ENCODE measurements at places on chromosomes 11 and 22.

- DNase-seq: peak; percentile 8
These were observed 37.8 kb downstream of the PAMR1 start for GRCh38 chr11:35487532-35488078.

DNA sequence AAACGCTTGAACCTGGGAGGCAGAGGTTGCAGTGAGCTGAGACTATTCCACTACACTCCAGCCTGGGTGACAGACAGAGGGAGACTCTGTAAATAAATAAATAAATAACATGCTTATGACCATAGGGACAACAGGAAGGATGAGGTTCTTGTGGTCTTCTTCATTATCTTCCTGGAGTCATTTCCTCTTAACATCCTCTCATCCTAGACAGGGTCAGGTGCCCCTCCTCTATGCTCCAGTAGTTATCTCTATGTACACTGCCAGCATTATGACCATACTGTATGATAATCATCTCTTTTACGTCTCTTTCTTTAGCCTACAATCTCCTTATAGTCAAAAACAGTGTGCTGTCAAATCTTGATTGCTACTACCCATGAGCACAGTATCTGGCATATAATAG, 17.7 kb downstream of the RAB30 start:
- DNase-seq: no peak

GRCh38 chr11:30025396-30026139, 8.7 kb upstream of the KCNA4 start:
- DNase-seq: no peak

GRCh38 chr22:26323013-26323412, 106.0 kb upstream of the ASPHD2 start:
- DNase-seq: no peak

- DNase-seq: no peak
These were observed 11.9 kb downstream of the SNX19 start for GRCh38 chr11:130904380-130904779.

DNA sequence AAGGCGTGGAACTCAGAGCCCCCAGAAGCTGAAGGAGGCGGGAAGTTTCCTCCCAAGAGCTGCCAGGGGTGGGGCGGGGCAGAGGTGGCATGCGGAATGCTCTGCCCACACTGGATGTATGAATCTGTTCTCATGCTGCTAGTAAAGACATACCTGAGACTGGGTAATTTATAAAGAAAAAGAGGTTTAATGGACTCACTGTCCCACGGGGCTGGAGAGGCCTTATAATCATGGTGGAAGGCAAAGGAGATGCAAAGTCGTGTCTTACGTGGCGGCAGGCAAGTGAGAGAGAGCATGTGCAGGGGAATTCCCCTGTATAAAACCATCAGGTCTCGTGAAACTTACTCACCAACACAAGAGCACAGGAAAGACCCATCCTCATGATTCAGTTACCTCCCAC, 57.6 kb downstream of the SMIM38 start:
- DNase-seq: peak; percentile 51

- no peak for DNase-seq
These were observed 679 bp downstream of the SPCS2 start for GRCh38 chr11:74949753-74950137.

DNA sequence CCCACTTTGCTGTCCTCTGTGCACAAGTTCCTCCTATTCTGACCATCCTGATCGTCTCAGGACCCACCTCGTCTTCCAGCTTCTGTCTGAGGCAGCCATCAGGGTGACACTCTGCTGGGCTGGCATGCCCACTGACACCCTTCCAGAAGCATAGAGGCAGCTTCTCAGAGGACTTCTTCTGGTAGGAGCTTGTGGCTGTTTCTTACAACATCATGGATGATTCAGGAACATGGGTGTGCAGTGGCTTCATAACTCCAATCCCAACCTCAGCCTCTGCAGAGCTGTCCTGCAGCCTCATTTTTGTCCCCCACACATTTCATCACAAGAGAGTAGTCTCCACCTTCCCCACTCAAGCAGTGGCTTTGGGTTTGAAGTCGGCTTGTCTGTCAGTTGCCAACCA, 20.9 kb upstream of the CTR9 start:
- DNase-seq: no peak

- DNase-seq: no peak
These were observed 54.4 kb downstream of the SLC17A6 start for GRCh38 chr11:22392561-22392960.

- DNase-seq: peak; percentile 32
These were observed 700 bp upstream of the STX3 start for GRCh38 chr11:59754494-59754858.

- DNase-seq: no peak
These were observed 1327.9 kb downstream of the TBC1D22A start for GRCh38 chr22:48090332-48090672.

- no peak for DNase-seq
These were observed 16.6 kb downstream of the GDPD5 start for GRCh38 chr11:75509020-75509720.

DNA sequence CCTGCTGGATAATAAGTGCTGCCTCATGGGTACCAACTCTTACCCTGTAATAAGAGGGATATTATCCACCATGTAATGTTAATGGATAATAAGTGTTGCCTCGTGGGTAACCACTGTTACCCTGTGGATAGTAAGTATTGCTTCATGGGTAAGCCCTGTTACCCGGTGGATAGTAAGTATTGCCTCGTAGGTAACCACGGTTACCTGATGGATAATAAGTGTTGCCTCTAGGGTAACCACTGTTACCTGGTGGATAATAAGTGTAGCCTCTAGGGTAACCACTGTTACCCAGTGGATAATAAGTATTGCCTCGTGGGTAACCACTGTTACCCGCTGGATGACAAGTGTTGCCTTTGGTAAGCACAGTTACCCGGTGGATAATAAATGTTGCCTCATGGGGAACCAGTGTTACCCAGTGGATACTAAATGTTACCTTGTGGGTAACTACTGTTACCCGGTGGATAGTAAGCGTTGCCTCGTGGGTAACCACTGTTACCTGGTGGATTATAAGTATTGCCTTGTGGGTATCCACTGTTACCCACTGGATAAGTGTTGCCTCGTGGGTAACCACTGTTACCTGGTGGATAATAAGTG, 18.6 kb upstream of the NXPE4 start:
- DNase-seq: no peak

GRCh38 chr11:119650251-119650650, 78.7 kb downstream of the NECTIN1 start:
- DNase-seq: no peak

- no peak for DNase-seq
These were observed 867.2 kb upstream of the RAG2 start for GRCh38 chr11:37465221-37465620.

DNA sequence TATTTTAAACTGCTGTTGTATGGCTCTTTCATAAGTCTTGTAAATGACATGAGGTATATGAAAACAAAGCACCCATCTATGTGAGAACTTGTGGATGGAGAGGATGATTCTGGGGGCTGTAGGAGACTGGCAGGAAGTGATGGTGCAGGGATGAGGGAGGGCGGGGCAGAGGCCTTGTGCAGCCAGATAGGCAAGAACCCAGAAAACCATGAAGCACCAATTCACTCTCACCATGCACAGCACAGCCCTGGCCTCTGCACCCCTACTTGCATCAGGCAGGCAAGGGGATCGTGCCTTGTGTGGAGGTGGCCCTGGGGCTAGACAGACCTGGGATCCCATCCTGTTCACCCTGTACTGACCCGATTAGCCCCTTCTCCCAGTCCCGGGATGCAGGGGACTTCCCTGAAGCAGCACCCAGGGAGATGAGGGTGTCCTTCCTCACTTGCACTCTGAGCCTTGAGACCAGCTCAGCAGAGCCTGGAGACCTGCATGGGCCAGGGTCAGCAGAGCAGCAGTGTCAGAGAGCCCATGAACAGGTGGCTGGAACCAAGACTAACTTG, 85.5 kb downstream of the MORC2 start:
- DNase-seq: no peak

- peak; percentile 77 for DNase-seq
These were observed 6.8 kb upstream of the CDKN1C start for GRCh38 chr11:2892215-2892966.

DNA sequence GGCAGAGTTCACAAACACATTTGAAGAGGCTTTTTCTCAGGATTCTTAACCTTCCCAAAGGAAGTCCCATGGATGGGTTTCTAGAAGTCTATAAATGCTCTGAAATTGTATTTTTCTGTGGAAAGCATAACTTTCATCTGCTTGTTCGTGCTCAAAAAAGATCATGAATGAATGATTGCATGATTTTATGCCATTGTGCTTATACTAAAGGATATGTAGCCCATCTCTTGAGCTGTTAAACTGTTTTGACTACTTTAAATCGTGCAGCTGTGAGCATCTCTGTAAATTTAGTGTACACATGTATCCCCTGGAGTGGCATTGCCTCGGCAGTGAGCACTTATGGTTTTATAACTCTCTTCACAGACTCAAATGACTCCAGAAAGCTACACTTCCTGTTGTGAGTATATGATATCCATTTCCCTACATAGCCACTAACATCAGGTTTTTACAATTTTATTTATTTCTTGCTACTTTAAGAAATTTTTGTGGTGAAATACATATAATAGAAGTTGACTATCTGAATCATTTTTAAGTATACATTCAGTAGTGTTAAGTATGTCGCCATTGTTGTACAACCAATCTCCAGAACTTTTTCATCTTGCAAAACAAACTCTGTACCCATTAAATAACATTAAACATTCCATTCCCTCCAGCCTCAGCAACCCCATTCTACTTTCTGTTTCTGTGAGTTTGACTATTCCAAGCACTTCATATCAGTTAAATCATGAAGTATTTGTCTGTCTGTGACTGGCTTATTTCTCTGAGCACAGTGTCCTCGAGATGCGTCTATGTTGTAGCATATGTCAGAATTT, 8.0 kb downstream of the NEAT1 start:
- no peak for DNase-seq

DNA sequence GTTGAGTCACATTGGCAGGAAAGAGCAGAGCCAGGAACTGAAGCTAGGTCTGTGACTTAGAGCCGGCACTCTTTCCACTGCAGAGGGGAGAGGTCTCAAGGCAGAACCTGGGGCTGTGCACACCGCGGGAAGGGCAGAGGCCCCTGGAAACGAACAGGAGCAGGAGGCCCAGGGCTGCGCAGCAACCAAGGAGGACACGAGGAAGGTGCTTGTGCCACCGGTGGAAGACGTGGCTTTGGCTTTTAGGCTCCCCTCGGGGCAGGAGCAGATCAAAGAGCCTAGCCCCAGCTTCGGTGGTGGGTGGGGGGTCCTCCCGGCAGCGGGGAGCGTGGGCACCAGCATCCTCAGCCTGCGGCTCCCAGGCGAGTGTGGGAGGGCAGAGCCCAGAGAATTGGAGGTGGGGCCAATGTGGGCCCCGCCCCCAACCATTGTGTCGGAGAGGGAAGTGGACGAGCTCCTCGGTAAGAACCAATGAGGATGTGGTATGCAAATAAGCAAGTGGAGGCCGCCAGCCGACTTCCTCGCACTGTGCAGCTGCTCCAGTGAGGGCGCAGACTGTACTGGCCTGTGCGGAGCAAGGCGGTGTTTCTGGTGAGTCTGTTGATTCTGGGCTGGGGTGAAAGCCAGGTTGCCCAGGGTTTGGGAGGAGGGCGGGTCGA, at the start of gene CCDC116:
Gene CCDC116 (plus strand): TSS at position 524 of the 659 bp plus-strand sequence. CDS start 422 bp downstream, outside the sequence.
- peak; percentile 70 for DNase-seq

DNA sequence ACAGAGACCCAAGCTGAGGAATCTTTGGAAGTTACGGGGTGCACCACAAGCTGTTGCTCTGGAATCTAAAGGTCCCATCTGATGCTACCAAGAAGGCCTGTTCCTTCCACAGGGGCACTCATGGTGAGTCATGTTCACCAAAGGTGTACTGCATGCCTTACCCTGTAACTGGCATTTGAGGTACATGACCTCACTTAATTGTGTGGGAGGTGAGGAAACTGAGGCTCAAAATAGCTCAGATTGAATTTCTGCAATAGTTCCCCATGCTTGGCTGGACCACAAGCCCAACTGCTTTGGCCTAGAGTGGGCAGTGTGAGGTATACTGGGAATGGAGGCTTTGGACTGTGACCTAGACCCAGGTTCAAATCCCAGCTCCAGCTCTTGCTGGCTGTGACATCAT, 8.2 kb downstream of the MTFP1 start:
- DNase-seq: no peak

GRCh38 chr11:47056261-47056915, 119.8 kb downstream of the CSTPP1 start:
- no peak for DNase-seq

- no peak for DNase-seq
These were observed 44.8 kb downstream of the LMO1 start for GRCh38 chr11:8218840-8219239.

DNA sequence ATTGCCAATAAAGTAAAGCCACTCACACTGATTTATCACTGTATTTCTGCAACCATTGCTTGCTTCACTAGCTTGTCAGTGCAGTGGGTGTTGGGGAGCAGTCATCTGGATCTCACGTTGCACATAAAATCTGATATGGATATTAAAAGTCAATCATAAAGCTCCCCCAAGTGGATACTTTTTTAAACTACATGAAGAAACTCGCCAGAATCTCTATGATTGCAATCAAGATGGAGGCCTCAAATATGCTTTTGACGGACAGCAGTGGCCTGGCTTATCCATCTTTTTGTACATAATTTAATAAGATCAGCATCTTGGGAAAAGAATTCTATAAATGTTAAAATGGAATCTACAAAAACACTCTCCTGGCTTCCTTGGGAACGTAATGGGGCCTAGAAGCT, 137.7 kb downstream of the WT1 start:
- no peak for DNase-seq

DNA sequence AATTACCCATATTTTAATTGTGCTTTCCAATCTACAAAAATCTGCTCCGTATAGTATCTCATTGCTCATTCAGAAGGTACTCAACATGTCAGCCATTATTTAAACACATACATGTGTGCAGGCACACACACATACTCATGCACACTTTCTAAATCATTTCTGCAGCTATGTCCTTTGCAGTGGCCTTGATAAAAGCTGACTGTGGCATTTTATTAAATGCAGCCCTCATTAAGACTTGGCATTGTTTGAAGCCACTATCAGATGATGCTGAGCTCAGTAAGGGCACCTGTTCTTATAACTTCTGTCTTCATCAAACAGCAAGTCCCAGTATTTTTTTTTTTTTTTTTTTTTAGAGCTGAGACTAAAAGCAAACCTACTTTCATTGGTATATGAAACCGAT, 1071.9 kb upstream of the CCDC90B start:
- no peak for DNase-seq
